CD4-positive, CD25-positive, alpha-beta regulatory T cell (primary cell): ENCODE measurements at places on chromosomes 4 and X. TPM values are rescaled to one million over a fixed set of nuclear protein-coding genes. Genes with fewer than 3 reads are reported as not detected.

GRCh38 chr4:173991316-173991715 lies 292.2 kb downstream of the FBXO8 start:
- H3K36me3 ChIP-seq = no peaks in the 10 kb centered on the region
- DNase-seq = no peak
- H3K27ac ChIP-seq = no peak overlapping the region
- H3K4me3 ChIP-seq = no peak overlapping the region

- H3K36me3 ChIP-seq = no peaks in the 10 kb centered on the region
- no peak overlapping the region for H3K27ac ChIP-seq
- no peak for DNase-seq
- H3K4me3 ChIP-seq = no peak overlapping the region
Observed at GRCh38 chrX:153526801-153527200, 9.4 kb downstream of the ATP2B3 start.

FDCSP gene
- total RNA-seq = not detected

DNA sequence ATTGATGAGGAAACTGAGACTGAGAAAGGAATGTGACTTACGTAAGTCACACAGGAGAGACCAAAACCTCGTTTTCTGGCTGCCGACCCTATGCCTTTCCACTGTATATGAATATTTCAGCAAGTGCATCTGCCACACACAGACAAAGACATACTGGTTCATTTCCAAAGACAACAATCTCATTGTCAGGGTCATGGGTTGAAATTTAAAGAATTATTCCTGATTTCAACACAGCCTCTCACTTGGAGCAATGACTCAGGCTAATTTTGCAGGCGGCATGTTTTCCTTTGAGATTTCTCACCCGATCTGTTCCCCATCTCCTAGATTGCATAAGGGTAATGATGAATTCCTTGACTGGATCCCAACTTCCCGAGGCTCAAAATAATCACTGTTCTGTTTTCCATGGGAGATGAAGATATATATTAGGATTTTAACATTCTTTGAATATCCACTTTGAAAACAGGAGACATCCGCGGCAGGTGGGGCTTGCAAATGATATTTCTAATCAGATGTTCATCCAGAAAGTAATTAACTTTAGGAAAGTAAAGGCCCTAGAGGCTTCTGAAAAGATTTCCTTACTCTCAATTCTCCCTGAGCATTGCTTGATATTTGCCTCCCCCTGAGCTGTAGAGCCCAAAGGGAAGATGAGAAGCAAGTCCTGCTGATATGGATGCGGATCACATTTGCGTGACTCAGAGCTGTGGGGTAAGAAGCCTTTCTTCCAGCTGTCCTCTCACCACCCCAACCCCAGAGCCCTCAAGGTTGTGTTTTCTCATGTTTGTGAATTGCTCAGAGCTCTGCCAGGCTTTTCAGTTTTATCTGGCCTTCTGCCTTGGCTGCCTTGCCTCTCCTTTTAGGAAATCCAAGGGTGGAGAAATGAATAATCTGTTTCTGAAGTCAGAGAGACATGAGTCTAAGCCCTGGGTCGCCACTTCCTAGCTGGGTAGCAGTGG lies 361.1 kb upstream of the BOD1L1 start:
- H3K27ac ChIP-seq = no peak overlapping the region
- H3K4me3 ChIP-seq = no peak overlapping the region
- no peaks in the 10 kb centered on the region for H3K36me3 ChIP-seq
- H3K27me3 ChIP-seq = no peaks in the 10 kb centered on the region

HSD17B11 gene
- total RNA-seq = 41.0 TPM

DNA sequence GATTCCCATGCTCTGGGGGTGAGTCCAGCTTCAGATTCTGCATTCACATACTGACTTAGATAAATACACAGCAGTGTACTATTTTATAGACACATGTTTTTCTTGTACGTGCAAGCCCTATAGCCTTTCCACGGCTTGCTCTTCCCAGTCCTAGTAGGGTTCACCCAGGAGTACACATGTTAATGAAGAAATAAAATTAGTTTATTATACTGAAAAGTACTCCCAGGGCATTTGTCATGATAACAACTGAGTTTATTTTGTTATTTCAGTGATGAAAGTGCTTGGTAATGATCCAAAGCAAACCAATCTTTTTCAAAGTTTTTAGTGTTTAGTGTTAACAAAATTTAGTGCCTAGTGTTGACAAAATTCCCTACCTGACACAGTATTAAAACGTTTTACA lies 21.3 kb downstream of the MAPK10 start:
- no peaks in the 10 kb centered on the region for H3K4me1 ChIP-seq
- no peak overlapping the region for H3K27ac ChIP-seq
- H3K27me3 ChIP-seq = no peaks in the 10 kb centered on the region
- DNase-seq = no peak
- H3K36me3 ChIP-seq = no peaks in the 10 kb centered on the region
- no peak overlapping the region for H3K4me3 ChIP-seq

MTNR1A gene
- total RNA-seq = not detected

GRCh38 chr4:21738821-21739220 lies 209.8 kb downstream of the KCNIP4 start:
- no peak overlapping the region for H3K27ac ChIP-seq
- H3K27me3 ChIP-seq = no peaks in the 10 kb centered on the region
- H3K4me1 ChIP-seq = no peaks in the 10 kb centered on the region
- no peak overlapping the region for H3K4me3 ChIP-seq
- H3K36me3 ChIP-seq = no peaks in the 10 kb centered on the region

P2RY10 gene
- 134 TPM for total RNA-seq

TMEM255A gene
- total RNA-seq = not detected

GPR119 gene
- total RNA-seq = not detected
